ENCODE measurements at places on chromosomes 4 and X. TPM values are rescaled to one million over a fixed set of nuclear protein-coding genes. Genes with fewer than 3 reads are reported as not detected.

The SUPT20HL2 gene
- total RNA-seq, result not detected

The LIMCH1 gene
- 24.1 TPM for total RNA-seq

The RIPPLY1 gene
- not detected for total RNA-seq

The CYP2U1 gene
- 4.9 TPM for total RNA-seq
